ENCODE measurements at places on chromosomes 1 and 21.

DNA sequence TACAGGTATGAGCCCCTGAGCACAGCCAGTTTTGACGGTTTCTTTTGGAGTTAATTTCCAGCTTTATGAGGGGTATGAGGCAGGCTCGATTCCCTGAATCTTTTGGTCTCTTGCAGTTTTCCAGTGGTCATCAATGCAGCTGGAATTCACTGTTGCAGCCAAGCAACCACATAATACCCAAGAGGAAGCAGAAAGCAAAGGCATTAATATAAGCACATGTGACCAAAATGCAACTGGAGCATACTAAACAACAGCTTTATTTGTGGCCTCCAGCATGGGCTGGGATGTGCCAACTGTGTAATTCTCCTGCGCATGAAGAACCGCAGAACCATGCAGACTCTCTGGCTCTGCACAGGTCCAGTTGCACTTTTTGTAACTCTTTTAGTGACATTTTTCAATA is 33.0 kb downstream of the DSCAM start:
- no peak for DNase-seq

- no peak for DNase-seq
Measured at GRCh38 chr1:109228167-109228566, 14.4 kb downstream of the SARS1 start.

DNA sequence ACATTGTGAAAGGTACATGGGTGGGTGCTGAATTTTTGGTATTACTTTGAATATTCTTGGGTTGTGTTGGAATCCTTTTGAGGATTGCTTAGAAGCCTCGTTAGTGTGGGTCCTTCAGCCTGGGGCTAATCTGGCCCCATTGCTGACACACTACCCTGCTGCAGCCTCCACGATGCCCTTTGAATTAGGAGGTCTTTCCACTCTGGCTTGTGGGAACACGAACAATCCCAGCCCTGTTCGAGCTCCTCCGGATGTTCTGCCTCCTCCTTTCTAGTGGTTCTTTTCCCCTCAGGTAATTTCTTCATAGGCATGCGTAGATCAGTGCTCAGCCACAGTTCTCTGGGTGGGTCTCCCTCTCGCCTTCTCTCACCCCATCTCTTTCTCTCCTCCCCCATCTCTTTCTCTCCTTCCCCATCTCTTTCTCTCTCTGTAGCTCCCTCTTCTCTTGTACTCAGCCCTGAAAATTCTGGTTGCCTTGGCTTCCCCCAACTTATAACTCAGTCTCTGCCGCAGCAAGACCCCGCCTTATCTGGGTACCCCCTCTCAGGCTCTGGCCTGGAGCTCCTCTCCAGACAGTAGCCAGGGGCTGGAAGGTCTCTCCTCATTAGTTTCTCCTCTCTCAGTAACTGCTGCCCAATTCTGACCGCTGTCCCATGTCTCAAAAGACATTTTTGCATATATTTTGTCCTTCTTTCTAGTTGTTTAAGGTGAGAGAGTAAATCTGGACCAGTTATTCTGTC is 46.0 kb upstream of the SLC19A1 start:
- no peak for DNase-seq

- DNase-seq = no peak
Measured at GRCh38 chr1:92795166-92795565, 10.3 kb upstream of the EVI5 start.

DNA sequence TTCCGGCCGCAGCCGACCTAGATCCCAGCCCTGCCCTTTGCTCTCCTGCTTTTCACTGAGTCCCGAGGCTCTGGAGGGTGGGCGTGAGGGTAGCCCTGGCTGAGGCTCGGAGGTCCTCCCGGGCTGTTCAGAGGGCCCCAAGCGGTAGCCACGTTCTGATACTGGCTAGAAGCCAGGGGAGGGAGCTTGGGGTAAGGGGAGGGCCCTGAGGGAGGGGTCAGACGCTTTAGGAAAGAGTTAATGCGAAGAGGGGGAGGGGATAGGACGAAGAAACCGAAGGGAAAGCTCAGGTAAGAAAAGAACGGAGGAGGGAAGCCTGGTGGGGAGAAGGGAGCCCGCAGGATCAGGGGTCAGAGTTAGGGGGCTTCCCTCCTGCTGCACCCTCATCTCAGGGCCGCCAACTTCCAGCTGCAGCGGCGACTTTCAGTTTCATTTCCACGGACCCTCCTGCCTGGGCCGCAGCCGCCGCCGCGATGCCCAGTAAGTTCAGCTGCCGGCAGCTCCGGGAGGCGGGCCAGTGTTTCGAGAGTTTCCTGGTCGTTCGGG is at the start of gene MOV10:
TSS of gene MOV10 (plus strand) at position 220 of the 546 bp plus-strand sequence. CDS start at position 474, 254 bp downstream.
- peak; percentile 74 for DNase-seq

DNA sequence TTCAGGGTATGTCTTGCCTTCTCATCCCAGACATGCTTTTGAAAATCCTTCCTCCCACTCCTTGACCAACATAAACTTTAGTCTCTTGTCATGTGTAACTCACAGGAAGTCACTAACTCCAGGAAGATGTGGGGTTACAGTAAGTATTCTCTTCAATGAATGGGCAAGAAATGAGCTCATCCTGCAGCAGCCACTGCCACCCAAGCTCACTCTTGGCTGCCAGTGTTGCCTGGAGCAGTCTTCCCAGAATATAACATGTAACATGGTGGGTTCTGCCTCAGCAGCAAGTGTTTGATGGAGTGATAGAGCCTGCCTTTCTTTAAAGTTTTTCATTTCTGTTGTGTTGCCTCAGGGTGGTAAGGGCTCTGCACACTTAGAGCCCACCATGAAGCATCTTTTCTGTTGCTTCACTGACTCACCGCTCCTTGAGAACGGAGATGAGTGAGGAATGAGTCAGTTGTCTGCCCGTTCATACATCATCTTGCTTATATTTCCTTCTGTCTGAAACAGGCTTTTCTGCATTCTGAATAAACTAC is 187.0 kb downstream of the TPR start:
- DNase-seq = no peak

- no peak for DNase-seq
Measured at GRCh38 chr1:32684167-32684811, 18.3 kb downstream of the SYNC start.

DNA sequence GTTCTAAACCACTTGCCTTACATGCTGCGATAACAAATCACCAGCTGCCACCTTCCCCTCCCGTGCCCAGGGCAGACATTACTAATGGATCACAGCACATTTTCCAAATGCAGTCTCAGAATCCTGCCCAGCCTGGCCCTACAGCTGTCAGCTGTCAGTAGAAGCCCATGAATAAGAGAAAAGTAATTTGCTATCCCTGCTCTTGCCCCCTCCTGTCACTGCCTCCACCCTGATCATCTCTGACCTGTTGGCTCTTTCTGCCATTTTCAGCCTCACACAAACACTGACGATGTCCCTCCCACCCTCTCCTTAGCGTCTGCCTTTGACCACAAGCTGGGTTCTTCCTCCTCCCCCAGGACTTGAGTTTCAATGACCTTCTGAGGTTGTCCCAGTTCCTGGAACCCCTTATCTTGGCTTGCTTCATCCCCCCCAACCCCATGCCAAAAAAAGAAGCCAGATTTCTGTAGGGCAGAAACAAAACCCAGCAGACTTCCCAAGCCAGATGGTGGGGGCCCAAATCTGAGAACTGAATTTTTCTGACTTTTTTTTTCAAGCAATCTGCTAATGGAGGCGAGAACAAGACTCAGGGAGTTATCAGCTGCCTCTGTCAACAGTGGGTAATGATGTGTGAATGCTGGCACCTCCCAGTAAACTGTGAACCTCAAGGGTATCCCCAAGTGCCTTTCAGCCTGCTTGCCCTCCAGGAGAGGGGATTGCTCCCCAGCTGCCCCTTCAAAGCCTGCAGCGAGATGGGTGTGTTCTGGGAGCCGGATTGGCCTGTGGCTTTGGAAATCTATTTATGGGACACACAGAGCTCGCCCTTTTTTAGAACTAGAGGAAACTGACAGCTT is 216.5 kb upstream of the VAMP3 start:
- no peak for DNase-seq

- DNase-seq = peak; percentile 81
Measured at GRCh38 chr1:205229399-205229871, 1.7 kb downstream of the TMCC2 start.

- DNase-seq = no peak
Measured at GRCh38 chr1:51061231-51061918, 40.7 kb upstream of the C1orf185 start.

- no peak for DNase-seq
Measured at GRCh38 chr1:228272331-228272791, 64.5 kb downstream of the OBSCN start.

GRCh38 chr1:89757532-89757931 is 63.3 kb upstream of the LRRC8D start:
- peak; percentile 76 for DNase-seq

- peak; percentile 65 for DNase-seq
Measured at GRCh38 chr1:236103646-236104218, 38.6 kb upstream of the GPR137B start.

DNA sequence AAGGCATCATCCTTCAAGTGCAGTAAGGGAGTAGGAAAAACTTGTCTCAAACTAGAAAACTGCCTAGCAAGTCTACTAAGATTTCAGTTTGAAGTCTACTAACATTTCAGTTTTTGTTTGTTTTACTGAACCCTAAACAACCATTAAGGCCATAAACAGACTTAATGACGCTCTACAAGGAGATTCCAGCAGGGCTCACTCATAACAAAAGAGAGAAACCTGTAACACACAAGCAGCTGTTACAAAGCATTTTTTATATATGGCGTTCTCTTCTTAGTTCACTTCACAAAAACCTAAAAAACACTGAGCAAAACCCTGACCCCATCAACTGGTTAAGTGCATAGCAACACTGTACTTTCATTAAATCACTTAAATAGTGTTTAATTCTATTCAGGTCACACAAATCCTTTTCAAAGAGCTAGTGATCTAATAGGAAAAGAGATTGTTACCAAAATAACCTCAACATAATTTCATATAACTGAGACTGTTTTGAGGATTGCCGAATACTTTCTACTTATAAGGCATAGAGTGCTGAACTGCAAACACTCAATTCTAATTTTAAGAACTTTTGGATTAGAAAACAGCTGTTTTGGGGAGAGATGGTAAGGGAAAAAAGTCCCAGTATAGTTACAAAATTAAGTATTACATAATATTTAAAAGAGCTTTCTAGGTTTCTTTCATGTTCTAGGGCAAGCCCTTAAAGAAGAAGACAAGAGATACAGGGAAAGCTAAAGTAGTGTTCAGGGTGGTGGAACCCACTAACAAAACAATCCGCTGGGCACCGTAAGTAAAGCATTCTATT is 1.4 kb downstream of the B3GALNT2 start:
- DNase-seq = no peak

GRCh38 chr1:44310006-44310405 is 45.1 kb downstream of the ERI3 start:
- no peak for DNase-seq

DNA sequence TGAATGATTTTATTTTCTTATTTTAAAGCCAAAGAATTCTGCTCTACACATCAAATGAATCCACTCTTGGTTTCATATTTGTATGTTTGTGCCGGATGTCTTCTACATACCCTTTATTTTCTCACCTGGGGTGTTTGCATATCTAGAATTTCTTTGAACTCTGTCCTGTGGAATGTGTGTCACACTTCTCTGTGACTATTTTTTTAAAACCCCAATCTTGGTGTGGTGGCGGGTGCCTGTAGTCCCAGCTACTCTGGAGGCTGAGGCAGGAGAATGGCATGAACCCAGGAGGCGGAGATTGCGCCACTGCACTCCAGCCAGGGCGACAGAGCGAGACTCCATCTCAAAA is 35.4 kb downstream of the CENPF start:
- DNase-seq = no peak

DNA sequence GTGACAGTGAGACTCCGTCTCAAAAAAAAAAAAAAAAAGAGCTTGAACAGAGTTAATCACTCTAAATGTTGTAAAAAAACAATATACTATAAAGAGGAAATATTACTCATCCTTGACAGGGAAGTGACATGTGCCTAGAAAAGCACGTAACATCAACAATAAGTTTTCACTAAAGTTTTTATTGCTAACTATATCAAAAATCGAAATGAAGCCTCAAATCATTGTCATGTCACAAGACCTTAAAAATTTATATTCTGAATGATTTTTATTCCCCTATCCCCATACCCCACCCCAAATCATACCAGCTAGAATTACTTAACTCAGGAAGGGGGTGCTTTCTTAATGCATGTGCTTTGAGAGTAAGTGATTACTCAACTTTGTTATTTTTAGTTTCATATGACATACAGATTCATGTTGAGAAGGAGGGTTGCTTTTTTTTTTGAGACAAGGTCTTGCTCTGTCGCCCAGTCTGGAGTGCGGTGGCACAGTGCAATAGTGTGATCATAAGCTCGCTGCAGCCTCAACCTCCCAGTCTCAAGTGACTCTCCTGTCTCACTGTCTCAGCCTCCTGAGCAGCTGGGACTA is 53.6 kb upstream of the MUTYH start:
- DNase-seq = peak; percentile 6

DNA sequence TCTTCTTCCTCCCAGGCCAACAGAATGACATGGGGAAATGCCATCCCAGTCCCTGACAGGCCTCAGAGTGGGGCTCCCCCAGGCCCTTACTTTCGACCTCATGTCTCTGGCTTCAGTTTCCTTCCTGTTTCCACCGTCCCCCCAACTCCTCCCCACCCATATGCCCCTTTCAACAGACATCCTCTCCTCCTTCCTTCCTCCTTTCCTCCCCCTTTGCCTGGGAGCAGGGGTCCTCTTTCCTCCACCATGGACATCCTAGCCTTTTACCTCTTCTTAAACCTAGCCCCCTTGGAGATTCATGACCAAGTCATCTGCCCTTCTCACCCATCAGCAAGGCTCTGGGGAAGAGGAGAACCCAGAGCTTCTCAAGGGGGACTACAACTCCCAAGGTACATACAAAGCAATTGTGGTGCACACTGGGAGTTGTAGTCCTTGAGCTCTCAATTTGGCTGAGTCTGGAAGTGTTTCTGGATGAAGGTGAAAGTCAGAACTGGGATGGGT is 4.0 kb downstream of the ZBTB7B start:
- DNase-seq = peak; percentile 66

- DNase-seq = no peak
Measured at GRCh38 chr1:119715542-119715941, 3.8 kb downstream of the PHGDH start.

DNA sequence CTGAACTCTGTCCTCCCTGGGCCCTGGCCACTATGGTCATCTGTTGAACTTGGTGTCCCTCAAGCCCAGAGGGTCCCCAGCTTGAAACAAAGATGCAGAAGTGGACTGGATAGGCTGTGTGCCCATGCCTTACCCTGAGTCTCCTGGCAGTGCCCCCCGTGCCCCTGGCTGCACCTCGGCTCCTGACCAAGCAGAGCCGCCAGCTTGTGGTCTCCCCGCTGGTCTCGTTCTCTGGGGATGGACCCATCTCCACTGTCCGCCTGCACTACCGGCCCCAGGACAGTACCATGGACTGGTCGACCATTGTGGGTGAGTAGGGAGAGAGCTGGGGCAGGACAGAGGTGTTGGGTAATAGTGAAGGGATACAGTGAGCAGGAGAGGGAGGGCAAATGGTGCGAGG is 10.7 kb downstream of the TIE1 start:
- DNase-seq = no peak

- DNase-seq = no peak
Measured at GRCh38 chr1:21052034-21052433, 124.7 kb downstream of the EIF4G3 start.

DNA sequence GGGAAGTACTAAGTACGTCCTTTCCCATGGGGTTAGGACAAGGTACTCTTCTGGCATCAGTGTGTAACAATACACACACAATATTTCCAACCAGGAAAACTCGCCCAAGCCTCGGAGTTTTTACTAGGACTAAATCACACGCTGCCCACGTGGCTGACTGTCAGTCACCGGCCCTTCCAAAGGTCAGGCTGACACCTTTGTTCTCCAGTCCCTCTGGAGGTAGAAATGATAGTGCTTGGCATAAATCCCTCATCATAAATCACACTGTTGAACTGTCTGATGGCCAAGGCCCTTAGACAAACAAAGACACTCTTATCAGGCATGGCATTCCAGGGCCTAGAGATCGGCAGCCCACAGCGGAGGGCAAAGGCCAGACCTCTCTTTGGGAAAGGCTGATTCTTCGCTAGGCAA is 16.9 kb upstream of the SLAMF9 start:
- no peak for DNase-seq
